ENCODE measurements at places on chromosomes 13 and 19.
A peak's percentile ranks its signal among the peaks of the same experiment; 100 is the strongest.

GRCh38 chr13:87536899-87537298, 134.3 kb upstream of the SLITRK5 start:
- DNase-seq = no peak

DNA sequence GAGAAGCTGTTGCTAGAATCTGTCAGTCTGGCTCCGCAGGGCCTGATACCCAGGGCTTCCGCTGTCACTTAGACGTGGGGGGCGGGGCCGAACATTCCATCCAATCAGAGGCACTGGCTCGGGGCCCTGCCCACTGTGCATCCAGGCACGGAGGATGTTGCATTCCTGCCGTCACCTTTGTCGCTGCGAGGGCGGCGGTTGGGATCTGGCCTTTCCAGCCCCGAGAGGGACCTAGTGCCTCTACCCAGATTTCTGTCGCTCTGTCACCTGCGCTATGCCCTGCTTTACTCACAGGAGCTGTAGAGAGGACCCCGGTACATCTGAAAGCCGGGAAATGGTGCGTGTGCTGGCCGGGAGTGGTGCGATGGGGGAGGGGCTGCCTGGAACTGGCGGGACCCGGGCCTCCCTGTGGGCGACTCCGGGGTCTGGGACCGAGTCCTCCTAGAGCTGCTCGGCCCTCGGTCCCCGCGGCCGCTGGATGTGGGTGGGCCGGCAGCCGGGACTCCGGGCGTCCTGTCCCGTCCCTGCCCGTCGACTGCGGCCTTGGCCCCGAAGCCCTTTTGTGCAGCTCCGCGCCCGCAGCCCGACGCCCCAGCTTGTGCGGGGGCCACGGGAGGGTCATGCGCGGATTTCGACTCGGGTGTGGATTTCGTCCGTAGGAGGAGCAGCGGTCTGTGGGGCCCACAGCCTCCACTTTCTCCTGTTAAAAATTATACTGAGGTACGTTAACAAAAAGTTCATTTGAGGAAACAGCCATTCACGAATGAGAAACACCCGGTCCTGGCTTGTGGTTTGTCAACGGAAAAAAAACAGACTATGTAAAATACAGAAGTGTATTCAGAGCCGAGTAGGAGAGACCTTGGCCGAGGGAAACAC, at the start of gene ZNF439:
Gene ZNF439, plus strand, starts transcription at position 133 of the 876 bp plus-strand sequence. Its CDS starts 142 bp downstream, at position 275.
- DNase-seq = peak; percentile 95

DNA sequence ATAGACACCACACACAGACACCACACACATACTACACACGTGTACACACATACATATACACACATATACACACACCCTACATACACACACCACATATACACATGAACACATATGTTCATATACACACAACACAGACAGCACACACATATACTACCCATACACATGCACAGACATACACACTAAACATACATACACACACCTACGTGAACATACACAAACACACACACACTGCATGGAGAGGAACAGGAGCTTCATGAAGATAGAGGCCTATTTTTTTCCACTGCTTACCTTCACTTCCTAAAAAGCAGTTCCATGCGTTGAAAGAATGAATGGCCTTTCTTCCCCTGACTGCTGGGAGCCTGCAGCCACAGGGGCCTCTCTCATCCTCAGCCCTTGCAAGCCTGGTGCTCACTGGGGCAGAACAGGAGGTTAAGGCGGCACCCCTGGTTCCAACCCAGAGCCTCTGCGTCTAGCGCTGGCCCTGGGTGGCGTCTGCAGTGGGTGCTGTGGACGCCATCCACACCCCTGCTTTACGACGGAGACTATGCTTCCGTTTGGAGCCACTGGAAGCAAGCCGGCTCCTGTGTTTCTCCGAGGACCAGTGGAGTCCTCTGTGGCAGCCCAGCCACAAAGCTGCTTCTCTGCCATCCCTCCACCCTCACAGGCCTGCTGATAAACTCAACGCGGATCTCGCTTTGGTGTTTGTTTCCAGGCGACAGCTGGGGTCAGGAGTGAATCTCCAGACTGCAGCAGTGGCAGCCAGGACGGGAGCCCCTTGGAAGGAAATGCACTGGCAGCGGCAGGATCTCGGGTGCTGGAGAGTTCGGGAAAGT, 1.9 kb upstream of the RASA3 start:
- no peak for DNase-seq

DNA sequence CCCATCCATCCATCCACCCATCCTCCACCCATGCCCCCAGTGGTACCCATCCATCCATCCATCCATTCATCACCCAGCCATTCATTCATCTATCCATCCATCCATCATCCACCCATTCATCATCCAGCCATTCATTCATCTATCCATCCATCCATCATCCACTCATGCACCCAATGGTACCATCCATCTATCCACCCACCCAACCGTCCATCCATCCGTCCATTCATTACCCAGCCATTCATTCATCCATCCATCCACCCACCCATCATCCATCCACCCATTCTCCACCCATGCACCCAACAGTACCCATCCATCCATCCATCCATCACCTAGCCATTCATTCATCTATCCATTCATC, 5.3 kb downstream of the PLPPR3 start:
- no peak for DNase-seq

DNA sequence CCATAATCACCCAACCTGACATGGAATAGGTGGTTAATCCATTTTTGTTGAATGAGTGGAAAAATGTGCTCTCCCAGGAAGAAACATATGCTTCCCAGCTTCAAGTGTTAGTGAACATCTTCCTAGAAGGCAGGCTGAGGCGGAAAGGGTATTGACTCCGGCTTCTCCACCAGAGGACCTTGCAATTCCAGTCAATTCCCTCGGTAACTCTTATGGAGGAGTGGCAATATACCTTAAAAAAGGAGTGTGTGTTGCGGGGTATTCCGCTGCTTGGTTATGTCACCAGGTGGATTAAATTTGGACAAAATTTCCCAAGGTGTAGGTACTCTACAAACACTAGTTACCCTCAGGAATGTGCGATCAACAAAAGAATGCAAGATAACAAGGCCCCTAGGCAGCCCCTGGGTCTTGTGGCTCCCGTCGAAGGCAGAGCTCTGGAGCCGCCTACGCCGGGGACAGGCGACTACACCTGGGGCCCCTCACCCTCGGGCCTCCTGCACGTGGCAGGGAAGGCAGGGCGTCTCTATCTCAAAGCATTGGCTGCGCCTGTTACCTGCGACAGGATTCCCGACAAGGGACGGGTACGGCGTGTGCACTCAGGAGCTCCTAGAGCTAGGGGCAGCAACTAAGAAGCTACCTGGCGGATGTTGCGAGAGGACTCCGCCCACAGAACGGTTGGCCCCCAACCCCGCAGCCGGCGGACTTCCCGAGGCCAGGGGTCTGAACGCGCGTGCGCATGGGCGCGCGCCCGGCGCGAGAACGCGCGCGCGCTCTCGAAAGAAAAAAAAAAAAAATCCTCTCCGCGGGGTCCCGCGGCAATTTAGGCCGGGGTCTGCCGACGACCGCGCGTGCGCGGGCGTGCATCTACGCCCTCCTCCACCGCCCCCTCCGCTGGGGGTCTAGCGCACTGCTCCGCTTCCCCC, at the start of gene WDR87:
Gene WDR87, minus strand, starts transcription at position 649 of the 923 bp plus-strand sequence. CDS start 8,355 bp downstream, outside the sequence.
- DNase-seq = peak; percentile 55

DNA sequence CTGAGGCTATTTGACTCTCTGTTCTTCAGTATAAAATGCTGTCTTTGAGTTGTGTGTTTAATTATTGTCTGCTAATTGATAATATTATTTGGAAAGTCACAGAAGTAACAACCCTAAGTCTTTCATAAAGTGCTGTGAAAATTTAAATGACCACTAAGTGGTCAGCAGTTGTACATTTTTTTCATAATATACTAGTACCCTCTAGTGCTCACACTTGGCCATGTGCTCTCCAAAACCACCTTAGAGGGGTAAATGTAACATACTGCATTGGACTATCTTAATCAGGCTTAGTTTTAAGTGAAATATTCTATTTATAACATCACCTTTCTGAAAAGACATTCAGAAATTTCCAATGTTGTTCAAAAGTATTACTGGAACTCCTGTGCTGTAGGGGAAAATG, 745.3 kb downstream of the GPC5 start:
- no peak for DNase-seq

DNA sequence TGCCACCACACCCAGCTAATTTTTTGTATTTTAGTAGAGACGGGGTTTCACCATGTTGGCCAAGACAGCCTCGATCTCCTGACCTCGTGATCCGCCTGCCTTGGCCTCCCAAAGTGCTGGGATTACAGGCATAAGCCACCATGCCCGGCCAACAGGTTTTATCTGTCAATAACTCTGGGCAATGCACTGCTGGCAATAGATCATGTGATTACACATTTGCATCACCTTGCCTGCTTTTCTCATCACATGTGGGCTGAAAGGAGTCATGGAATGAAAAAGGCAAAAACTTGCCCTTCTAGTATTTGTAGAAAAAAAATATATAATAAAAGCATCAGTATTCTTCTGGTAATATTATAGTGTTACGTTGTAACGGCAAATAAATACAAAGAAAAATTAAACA, 164.5 kb downstream of the NHLRC3 start:
- DNase-seq = no peak

DNA sequence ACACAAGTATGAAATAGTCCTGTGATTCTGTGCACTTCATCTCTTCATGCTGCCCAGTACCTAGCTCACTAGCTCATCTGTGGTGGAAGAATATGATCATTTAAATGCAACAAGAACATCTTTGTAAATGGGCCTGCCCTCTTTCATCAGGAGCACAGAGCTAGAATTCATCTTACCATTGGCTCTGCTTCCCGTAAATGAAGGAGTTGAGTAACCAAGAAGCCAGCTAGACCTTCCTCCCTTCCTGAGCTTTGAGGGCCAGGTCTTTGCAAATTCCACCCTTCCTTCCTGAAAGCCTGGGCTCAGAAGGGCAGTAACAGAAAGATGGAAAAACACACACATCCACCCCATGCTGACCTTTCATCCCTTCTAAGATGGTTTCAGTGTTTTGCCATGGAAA, 82.0 kb downstream of the FRY start:
- DNase-seq = no peak

DNA sequence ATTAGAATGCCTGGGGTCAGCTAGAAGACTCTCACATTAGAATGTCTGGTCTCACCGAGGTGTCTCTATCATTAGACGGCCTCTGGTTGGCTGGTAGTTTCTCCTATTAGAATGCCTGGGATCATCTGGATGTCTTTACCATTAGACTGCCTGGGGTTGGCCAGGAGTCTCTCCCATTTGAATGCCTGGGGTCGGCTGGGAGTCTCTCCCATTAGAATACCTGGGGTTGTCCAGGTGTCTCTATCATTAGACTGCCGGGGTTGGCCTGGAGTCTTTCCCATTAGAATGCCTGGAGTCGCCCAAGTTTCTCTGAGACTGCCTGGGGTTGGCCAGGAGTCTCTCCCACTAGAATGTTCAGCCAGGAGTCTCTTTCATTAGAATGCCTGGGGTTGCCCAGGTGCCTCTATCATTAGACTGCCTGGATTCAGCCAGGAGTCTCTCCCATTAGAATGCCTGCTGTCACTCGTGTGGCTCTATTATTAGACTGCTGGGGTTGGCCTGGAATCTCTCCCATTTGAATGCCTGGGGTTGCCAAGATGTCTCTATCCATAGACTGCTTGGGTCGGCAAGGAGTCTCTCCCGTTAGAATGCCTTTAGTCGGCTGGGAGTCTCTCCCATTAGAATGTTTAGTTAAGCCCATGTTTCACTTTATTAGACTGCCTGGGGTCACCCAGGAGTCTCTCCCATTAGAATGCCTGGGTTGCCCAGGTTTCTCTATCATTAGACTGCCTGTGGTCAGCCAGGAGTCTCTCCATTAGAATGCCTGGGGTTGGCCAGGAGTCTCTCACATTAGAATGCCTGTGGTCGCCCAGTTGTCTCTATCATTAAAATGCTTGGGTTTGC, 1467.8 kb downstream of the UQCRFS1 start:
- no peak for DNase-seq

DNA sequence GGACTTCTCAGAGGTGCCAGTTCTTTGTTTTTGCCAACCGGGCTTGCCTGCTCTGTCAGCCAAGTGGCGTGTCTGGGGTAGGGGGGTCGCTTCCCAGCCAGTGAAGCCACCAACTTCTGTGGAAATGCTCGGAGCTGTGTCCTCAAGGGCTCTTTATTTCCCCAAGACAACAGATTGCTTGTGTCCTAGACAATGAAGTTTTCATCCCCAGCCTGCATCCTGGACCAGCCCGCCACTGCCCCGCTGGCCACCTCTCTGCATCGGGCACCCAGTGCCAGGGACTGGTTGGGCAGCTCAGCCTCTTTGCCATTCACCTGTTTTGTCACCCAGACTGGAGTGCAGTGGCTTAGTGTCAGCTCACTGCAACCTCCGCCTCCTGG, 3.7 kb downstream of the RAB11B start:
- DNase-seq = no peak

GRCh38 chr19:38686530-38686888, 39.1 kb downstream of the ACTN4 start:
- DNase-seq = peak; percentile 37

DNA sequence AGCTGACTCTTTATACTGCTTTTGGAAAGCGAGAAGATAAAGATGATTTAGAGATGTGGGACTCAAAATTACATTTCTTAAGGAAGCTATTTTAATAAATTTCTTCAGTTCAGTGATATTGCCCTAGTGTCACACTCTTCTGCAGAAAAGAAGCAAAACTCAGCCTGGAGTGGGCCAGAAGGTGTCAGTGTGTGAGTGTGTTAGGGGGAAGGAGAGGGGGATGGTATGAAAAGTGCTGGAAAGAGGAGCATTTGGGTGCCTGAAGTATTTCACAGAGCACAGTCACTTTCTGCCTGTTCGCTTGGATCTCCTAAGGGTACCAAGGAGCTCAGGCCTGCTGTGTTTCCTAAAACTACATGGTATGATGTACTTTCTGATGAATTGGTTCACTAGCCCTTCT, 84.5 kb upstream of the FRY start:
- no peak for DNase-seq

DNA sequence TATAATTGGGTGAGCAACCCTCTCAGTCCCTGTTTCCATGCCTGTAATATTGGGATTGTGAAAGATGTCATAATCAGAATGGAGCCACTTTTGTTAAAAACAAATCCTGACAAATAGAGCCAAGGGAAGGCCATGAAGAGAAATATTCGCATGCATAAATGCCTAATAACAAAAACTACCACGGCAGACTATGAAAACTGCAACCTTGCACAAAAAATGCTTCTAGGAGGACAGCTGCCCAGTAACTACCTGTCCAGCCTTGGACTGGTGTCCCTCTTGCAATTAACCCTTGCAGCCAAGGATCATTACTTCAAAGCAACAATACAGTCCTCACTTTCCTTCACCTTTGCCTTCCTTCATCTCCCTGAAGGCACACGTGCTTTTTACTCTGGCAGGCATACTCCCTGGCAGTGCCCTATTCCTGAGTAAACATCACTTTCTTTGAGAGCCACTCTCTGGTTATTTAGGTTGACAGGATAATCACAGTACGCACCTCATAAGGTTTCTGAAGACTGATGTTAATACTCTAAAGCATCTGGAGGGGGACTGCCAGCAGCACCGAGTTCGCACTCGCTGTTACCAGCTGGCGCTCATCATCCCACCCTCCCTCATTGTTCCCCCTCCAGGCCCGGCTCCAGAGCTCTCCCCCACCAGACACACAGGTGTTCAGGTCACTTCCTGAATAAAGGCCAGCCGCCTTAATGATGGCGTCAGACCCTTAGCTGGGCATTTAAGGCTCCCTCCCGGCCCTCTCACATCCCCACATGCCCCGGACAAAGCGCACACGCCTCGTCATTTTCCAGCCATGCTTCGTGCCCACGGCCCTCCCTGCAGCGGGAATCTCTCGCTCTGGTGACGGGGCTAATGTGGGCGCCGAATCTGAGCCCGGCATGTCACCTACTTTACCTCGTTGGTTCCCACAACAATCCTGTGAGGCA, 57.3 kb downstream of the CDADC1 start:
- DNase-seq = no peak

GRCh38 chr19:5086230-5086629, 117.3 kb downstream of the KDM4B start:
- DNase-seq = no peak
